Karpas-422 (cell line): ENCODE measurements at places on chromosomes 6 and 20. TPM values are rescaled to one million over a fixed set of nuclear protein-coding genes. Genes with fewer than 3 reads are reported as not detected.

DNA sequence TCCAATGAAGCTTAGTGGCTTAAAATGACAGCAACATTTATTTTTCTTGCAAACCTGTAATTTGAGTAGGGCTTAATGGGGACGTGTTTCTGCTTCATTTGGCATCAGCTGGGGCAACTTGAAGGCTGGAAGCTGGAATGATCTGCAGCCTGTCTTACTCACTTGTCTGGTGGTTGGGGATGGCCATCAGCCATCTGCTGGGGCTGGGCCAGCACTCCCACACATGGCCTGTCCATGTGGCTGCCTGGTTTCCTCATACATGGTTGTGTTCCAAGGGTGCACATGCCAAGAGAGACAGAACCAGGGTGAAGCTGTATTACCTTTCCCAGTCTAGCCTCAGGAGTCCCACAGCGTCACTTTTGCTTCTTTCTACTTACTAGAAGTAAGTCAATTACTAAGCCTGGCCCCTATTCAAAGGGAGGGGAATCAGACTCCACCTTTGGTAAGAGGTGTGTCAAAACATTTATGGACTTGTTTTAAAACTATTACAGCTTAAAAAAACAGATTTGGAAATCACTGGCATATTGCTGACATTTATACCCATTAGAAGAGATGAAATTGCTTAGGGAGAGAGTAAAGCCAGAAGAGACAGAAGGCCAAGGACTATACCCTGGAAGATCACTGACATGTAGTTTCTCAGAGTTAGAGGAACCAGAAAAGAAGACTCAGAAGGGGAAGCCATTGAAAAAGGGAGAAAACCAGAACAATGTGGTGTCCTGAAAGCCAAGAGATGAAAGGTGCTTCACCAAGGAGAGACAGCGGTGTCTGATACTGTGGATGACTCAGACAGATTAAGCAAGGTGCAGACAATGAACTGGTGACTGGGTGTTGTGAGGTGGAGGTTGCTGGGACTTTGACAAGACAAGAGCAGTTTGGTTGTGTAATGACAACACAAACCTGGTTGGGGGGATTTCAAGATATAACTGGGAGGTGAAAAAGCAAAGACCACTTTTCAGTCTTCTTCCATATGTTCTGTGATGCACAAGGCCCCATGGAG lies 345.2 kb downstream of the GJA1 start:
- no peak for DNase-seq

- peak; percentile 41 for DNase-seq
Measured at GRCh38 chr6:81465859-81466258, 286.6 kb downstream of the TENT5A start.

GRCh38 chr6:33165581-33166258 lies 26.5 kb downstream of the COL11A2 start:
- DNase-seq, result no peak

- no peak for DNase-seq
Measured at GRCh38 chr6:164749221-164750064, 560.0 kb downstream of the C6orf118 start.

DNA sequence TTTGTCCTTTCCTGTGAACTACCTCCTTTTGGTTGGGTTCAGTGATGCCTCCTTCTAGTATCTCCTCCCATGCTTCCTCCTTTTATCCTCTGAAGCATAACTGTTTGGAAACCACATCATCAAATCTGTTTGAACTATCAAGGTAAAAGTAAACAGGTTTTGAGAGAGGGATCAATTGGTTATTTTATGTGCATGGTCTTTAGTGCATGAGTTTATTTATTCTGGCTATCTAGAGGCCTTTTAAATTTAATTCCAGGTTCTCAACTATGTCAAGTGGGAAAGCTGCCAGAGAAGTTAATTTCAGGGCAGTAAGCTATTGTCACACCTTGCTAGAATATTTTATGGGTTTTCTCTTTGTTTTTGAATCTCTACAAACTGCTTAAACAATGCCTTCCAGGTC lies 54.1 kb downstream of the WASF1 start:
- no peak for DNase-seq

DNA sequence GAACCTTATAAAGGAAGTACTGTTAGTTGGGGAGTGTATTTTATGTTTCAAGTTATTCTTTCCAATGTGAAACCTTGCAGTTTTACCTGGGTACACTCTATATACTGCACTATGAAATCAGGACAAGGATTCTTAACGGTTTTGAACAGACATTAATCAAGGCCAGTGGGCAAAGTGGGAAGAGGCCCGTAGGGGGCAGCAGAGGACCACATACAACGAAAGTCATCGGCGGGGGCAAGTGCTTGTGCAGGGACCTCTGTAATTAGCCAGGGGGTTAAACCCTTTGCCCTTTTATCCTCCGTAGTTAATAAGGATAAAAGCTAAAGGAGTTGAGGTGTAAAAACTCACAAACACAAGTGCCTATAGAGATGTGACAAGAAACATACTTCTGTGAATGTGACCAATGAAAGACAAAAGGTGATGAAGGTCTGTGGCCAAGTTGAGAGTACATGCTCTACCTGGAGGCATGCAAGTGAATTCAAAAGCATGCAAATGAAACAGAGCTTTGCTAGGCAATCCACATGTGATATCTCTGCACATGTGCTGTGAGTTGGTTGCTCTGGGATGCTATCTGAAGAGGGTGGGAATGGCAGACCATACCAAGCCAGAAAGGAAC lies 392.7 kb upstream of the MAN1A1 start:
- DNase-seq, result peak; percentile 82

DNA sequence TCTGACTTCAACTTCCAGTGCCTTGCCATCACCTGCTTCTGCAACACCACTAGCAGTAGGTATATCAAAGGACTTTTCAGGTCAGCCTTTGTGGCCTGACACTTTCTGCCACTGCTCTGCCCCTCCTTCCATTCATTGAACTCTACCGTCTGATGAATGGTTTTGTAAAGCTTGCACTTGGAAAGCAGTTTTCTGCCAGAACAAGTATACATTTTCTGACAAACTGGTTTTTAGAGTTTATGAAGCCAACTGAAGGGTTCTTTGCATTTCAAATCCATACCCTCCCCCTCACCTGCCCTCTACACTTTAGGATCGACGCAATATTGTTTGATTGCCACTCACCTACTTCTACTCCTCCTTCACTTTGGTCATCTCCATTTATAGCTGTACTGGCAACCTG lies 603.1 kb downstream of the HACE1 start:
- DNase-seq, result no peak

GRCh38 chr6:170561555-170561954 lies 7.4 kb downstream of the TBP start:
- DNase-seq, result no peak

DNA sequence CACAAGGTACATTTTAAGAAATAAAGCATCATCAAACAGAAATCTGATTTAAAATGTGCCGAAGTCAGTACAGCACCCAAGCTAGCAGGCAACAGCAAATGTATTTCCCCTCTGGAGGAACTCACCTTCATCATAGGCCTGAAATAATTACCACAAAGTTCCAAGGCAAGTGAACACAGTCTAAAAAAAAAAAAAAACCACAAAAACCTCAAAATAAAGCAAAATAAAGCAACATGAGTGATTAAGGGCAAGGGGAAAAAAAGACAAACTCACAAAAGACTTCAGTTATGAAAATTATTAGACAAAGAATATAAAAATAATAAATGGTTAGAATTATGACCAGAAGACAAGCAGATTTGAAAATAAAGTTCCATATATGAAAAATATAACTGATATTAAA lies 10.4 kb downstream of the GPR63 start:
- DNase-seq, result no peak

- peak; percentile 79 for DNase-seq
Measured at GRCh38 chr20:45419188-45420091, 3.5 kb downstream of the PIGT start.

DNA sequence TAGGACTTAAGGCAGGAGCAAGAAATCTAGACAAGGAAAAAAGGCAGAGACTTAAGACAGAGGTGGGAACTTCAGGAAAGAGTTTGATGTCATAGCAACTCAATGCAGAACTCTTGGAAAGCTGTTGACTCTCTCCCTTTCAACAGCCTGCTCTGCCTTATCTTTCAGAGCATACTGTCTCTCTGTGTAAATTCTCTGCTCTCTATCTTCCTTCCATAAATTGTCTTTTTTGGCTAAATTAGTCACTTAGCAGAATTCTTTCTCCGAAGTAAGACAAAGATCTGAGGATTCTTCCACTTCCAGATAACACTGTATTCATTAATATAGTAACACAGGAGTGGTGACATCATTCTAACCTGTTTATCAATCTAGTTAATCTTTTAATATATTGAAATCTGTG lies 80.2 kb downstream of the PLG start:
- DNase-seq, result no peak

GRCh38 chr6:134267917-134268361 lies 50.0 kb downstream of the SGK1 start:
- no peak for DNase-seq

Gene DACT2
- total RNA-seq, result not detected in 2 replicates

Gene SLC22A7
- total RNA-seq, result not detected in 2 replicates

Gene CD24
- 604 and 1,213 TPM in 2 replicates for total RNA-seq
